NAMALWA (cell line): ENCODE measurements at places on chromosomes 16 and 17.

GRCh38 chr16:4369007-4369733 lies 2.5 kb upstream of the VASN start:
- DNase-seq: no peak

GRCh38 chr16:68298907-68299561 lies 11.7 kb downstream of the SLC7A6OS start:
- no peak for DNase-seq

- DNase-seq: no peak
Observed at GRCh38 chr17:33220036-33220435, 73.1 kb downstream of the ASIC2 start.

- DNase-seq: no peak
Observed at GRCh38 chr17:57601143-57601735, 143.9 kb downstream of the CCDC182 start.

DNA sequence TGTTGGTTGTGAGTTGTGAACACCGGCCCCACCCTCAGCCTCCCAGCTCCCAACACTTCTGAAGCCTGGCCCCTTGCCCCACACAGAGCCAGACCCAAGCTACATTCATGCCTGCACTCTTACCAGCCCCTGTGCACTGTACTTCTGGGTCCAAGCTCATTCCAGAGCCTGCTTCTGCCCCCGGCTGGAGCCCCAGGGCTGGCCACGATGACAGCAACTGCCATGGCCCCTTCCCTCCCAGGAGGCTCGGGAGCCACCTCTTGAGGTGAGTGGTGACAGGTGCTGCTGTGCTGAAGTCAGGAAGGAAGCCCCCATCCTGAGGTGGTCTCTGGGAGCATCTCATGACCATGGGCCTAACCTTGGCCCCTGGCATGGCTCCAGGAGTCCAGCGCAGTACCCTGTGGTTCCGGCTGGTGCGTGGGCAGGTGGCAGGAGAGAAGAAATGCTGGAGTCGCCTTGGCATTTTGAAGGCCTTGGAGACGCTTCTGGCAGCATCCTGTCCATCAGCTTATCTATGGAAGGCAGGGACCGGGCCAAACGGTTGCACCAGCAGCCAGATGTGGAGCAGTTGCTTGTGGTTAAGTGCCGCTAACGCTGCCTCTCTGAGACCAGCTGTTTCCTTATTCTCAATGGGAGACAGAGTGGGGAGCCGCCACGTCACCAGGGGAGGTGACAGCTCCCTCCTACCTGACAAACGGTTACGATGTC lies 3.9 kb upstream of the CDT1 start:
- DNase-seq: peak; percentile 73

DNA sequence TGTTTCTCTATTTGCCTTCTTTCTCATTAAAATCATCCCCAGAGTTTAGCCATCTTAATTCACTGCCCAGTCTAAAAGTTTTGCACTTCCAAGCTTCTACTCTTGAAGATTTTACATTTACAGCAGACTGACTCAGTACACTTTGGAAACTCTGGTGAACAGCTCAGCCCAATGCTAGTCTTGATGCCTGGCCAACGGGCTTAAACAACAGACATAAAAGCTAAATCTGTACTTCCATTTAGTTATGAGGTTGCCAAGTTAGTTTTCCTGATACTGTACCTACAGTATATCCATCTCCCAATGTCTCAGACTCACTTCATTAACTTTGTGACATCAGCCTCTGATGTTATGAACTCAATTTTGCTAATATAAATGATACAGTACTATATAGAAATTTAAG lies 891.8 kb upstream of the SOX9 start:
- DNase-seq: no peak

GRCh38 chr17:77070888-77071279 lies 69.9 kb upstream of the SEC14L1 start:
- no peak for DNase-seq

GRCh38 chr16:85840395-85840794 lies 40.9 kb downstream of the COX4I1 start:
- no peak for DNase-seq

GRCh38 chr17:37062021-37062420 lies 113.3 kb downstream of the AATF start:
- DNase-seq: no peak

DNA sequence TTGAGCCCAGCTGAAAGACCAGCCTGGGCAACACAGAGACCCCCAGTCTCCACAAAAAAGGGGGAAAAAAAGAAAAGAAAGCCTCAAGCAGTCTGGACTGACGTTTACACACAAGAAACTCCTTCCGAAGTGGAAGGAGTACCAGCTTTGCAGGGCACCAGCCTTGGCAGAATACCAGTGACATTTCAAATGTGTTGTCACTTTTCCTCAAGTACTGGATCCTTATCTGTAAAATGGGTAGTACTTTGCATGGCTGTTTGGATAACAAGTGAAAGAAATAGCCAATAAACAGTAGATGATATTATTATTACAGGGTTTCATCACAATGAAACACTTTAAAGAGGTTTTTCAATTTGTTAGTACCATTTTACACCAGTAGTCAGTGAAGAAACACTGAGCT lies 14.2 kb downstream of the YWHAE start:
- DNase-seq: no peak

DNA sequence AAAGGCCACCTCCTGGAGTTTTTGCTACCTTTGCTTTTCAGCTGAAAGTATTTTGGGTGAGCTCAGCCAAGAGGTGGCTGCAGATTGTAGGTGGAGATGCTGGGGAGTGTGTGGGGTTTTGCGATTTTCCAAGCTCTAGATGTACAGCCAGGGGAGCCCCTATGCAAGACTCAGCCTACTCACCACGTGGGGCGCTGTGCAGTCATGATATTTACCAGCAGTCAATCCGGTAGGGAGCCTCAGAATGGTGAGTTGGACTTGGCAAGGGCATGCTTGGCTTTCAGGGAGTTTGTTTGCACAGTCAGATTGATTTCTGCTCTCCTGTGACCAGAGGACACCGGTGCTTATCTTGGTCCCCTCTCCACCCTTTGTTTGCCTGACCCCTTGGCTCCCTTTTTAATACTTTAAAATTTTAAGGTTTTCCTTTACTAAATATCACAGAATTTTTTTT lies 175.3 kb downstream of the UTP18 start:
- peak; percentile 68 for DNase-seq

DNA sequence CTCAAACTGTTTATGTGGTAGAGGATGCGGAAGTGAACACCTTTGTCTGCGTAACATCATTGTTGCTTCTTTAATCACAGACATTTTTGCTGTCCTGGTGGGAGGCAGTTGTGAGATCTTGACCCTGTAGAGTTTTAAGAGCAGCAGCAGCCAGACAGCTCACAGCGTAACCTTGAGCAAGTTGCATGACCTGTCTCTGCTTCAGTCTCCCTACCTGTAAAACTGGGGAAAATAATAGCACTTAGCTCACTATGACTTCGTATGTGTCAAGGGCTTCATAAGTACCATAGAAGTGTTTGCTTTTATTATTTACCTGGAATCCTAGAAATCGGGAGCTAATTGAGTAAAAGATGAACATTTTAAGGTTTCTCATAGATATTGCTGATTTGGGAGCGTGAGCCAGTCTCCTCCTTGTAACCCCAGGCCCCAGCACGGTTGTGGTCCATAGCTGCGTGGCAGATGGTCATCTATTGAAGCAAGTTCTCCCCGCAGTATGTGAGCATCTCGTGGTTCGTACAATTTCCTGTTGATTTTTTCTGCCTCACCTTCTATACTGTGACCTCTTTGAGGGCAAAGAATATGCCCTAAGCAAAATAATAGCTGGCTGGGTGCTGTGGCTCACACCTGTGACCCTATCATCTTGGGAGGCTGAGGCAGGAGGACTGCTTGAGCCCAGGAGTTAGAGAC lies 34.4 kb downstream of the GPRC5B start:
- no peak for DNase-seq

DNA sequence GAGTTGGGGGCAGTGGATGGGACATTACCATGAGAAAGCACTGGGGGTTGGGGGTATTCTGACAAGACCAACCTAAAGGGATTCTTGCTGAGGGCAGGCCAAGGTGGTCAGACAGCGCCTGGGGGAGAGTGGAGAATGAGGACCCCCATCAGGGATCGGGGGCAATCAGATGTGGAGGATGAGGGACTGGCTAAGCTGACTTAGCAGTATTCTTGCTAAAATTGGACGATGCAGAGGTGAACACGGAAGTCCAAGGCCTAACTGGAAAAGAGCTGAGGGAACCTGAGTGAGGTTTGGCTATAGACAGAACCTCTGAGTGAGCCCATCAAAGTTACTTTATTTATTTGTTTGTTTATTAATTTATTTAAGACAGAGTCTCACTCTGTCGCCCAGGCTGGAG lies 9.2 kb downstream of the QPRT start:
- no peak for DNase-seq

- no peak for DNase-seq
Observed at GRCh38 chr16:50826797-50827316, 85.0 kb downstream of the CYLD start.

DNA sequence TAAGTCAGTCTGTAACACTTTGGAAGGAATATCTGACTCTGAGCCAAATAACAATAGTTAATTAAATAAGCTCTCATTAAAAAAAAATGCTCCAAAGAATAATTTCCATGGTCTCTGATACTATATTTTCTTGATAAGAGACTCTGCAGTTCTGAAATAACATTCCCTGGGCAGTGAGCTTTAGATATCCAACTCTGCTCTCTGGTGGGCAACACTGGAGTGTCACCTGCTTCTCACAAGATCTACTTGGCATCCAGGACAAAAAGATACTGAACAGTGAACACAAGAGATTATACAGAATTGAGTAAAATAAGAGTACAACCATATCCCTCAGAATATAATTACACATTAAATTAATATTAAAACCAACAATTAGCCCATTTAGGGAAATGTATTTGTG lies 13.7 kb downstream of the BLMH start:
- peak; percentile 58 for DNase-seq

- no peak for DNase-seq
Observed at GRCh38 chr16:53672461-53672860, 31.2 kb downstream of the RPGRIP1L start.

DNA sequence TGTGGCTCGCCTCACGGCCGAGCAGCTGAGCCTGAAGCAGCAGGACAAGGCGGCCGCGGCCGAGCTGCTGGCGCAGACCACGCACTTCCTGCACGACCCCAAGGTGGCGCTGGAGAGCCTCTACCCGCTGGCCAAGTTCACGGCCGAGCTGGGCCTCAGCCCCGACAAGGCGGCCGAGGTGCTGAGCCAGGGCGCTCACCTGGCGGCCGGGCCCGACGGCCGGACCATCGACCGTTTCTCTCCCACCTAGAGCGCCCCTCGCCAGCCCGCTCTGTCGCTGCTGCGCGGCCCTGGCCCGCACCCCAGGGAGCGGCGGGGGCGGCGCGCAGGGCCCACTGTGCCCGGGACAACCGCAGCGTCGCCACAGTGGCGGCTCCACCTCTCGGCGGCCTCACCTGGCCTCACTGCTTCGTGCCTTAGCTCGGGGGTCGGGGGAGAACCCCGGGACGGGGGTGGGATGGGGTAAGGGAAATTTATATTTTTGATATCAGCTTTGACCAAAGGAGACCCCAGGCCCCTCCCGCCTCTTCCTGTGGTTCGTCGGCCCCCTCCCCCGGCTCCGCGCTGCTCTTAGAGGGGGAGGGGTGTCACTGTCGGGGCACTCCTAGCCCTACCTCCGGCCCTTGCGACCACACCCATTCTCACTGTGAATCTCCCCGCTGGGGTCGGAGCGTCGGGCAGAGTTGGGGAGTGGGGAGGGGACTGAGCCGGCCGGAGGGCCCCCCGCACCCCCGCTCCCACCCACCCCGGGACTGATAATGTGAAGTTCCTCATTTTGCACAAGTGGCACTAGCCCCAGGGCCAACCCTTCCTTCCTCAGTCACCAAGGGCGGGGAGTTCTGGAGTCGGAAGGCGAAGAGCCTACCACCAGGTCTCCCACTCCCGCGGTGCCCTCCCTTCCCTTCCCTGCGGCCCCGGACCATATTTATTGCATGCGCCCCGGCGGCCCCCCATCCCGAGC lies 4.0 kb downstream of the HIC1 start:
- DNase-seq: peak; percentile 45

DNA sequence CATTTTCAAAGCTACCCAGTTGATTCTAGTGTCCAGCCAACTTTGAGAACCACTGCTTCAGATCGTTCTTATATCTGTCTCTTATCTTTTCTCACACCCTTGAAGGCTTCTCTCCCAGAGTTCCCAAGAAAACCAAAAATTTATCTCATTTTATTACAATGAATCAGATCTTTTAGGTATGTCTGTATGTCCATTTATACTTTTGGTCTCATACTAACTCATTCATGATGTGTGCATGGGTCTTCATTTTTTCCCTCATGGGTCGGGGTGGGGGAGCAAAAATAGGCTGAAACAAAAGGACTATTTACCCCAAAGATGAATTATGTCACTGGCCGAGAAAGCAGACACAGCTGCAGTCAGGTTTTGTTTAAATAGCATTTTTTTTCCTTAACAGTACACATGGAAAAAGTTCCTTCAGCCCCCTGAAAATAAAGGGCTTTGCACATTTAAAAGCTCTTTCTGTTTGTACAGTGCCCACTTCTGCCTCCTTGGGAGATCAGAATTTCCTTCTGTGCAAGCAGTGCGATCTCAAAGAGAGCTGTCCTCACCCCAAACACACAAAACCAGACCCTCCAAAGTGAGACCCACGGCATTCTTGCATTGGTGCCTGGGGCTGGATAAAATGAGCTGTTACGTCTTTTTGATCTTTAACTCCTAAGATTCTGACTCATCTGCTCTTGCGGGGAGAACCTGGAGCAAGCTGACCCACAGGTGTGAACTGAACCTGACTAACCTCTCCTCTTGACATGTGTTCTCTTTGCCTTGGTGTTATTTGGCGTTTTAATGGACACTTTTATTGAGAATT lies 251.2 kb upstream of the ELAC2 start:
- DNase-seq: no peak

- no peak for DNase-seq
Observed at GRCh38 chr16:85197611-85198566, 85.6 kb upstream of the CIBAR2 start.

DNA sequence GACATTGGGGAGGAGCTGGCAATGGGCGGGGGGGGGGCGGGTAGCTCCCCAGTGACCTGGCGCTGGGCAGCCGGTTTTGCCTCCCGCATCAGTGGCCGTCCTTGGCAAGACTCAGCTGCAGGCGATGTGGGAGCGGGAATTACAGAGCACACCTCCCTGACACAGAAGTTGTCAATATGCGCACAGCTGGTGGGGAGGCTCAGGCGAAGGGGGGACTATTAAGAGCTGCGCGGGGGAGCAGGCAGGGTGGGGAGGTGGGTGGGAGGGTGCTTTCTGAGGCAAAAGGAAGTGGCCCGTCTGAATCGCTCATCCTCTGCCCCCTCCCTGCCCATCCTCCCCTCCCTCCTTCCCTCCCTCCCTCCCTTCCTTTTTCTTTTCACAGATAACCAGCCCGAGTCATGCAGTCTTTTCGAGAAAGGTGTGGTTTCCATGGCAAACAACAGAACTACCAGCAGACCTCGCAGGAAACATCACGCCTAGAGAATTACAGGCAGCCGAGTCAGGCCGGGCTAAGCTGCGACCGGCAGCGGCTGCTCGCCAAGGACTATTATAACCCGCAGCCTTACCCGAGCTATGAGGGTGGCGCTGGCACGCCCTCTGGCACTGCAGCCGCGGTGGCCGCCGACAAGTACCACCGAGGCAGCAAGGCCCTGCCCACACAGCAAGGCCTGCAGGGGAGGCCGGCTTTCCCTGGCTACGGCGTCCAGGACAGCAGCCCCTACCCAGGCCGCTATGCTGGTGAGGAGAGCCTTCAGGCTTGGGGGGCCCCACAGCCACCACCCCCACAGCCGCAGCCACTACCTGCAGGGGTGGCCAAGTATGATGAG lies 44.0 kb downstream of the SREBF1 start:
- DNase-seq: no peak

GRCh38 chr17:17398943-17399926 lies 77.6 kb upstream of the MED9 start:
- DNase-seq: no peak

- no peak for DNase-seq
Observed at GRCh38 chr17:74972973-74973328, 392 bp upstream of the HID1 start.

- DNase-seq: peak; percentile 62
Observed at GRCh38 chr17:50952013-50952412, 85.9 kb upstream of the TOB1 start.
